NCI-H2081 treated with DMSO at 0.1 percent for 48 hours (cell line): ENCODE measurements at places on chromosomes 3 and 15.

GRCh38 chr3:20573175-20573574 is 387.2 kb upstream of the SGO1 start:
- DNase-seq = no peak

GRCh38 chr15:52797625-52798501 is 7.7 kb upstream of the ONECUT1 start:
- no peak for DNase-seq

DNA sequence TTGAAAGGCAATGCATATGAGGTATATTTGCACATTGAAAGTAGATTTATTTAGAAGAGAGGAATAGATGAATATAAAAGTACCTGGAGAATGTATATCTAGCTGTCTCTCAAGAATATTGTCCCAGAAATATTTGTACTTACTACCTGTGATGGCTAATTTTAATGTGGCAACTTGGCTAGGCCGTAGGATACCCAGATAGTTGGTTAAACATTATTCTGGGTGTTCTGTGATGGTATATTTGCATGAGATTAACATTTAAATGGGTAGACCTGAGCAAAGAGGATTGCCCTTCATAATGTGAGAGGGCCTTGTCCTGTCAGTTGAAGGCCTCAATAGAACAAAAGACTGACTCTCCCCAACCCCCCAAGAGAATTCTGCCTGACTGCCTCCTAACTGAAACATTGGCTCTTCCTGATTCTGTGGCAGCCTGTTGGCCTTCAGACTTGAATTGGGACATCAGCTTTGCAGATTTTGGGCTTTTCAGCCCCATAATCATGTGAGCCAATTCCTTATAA is 69.4 kb upstream of the FILIP1L start:
- no peak for DNase-seq

GRCh38 chr15:66144978-66145725 is 108.4 kb downstream of the MEGF11 start:
- DNase-seq = no peak

- peak; percentile 69 for DNase-seq
These were observed 30.5 kb downstream of the RFTN1 start for GRCh38 chr3:16482770-16483531.

GRCh38 chr15:31477851-31478701 is 151.4 kb downstream of the KLF13 start:
- no peak for DNase-seq

DNA sequence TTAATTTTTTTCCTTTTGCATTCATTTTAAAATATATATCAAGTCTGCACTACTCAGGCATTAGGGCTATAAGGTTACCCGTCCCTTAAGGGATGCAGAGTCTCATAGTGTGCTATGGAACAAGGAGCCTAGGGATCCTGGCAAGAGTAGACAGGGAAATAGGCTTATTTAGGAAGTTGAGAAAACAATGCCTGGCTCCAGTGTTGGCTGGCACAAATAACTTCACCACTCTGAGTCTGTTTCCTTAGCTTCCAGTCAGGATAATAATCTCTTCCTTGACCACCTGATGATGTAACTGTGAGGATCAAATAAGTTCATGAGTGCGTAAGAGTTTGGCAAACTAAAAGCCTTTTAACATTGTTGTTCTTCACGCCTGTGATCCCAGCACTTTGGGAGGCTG is 540.8 kb upstream of the IL12A start:
- DNase-seq = no peak

- DNase-seq = no peak
These were observed 23.7 kb downstream of the ALPK3 start for GRCh38 chr15:84840741-84841429.

- DNase-seq = no peak
These were observed 183.6 kb upstream of the PROK2 start for GRCh38 chr3:71968544-71968943.

GRCh38 chr15:40092979-40093869 is 15.5 kb downstream of the BMF start:
- no peak for DNase-seq

DNA sequence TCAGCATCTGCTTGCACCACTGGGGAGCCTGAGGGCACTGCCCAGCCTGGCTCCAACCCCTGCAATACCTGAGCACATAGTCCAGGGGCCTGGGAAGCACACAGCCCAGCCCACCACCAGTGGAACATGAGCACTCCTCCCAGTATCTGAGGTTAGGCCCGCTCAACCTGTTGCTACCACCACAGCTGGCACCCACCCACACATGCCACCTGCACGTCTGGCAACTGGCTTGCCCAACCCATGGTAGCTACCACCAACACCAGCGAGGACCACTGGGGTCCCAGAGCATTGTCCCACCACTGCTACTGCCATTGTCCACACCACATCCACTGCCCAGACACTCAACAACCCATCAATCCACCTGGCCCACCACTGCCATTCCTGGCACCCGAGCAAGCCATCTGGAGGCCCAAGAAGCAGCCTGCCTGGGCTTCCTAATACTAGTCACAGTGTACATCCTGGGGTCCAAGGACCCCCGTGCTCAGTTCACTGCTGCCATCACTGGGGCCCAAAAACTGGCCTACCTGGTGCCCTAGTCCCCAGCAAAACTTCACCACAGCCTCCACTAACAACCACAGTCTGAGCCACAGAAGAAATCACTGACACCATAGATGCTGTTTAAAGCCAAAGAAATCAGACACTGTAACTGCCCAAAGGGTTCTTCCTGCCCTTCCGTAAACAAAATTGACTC is 62.1 kb upstream of the TBC1D23 start:
- DNase-seq = no peak

GRCh38 chr3:57889807-57890206 is 118.4 kb upstream of the FLNB start:
- DNase-seq = no peak

DNA sequence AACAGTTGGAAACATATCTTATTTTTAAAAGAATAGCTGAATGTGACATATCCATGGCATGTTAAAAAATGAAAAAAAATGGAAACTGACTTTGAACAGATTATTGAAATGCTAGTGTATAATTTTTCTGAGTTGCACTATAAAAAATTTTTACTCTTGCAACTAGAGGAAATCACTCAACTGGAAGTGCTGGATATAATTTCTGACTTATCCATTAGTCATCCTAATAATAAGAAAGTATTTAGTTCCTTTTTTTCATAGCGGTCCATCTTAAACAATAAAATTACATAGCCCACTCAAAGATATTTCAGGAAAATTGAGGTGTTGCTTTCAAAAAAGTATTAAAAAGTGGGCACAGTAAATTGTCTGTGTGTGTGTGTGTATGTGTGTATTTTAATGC is 80.7 kb downstream of the MBNL1 start:
- DNase-seq = no peak

DNA sequence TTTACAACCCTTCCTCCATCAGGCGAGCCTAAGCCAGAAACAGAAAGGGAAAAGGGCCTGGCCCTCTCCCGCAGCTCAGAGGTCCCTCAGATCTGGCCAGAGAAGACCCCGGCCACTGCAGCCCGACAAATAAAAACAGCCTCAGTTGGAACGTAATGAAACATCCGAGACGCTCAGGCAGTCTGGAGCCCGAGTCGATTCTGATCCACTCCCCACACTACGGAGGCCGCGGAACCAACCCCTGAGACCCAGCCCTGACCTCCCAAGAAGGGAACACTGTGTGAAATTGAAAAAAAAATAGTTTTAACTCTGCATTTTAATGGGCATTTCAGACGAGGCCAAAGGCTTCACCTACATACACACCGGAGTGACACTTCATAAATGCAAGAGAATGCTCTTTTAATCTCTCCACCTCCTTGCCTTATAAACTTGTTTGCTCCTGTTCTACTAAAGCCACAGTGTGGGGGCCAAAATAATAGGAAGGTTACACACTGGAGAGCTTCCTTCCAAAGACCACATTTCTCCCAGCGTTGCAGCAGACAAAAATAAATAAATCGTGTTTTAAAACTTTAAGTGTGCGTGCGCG is 3.7 kb downstream of the MEIS2 start:
- DNase-seq = no peak

- DNase-seq = no peak
These were observed 77.8 kb downstream of the PDZRN3 start for GRCh38 chr3:73546961-73547360.

DNA sequence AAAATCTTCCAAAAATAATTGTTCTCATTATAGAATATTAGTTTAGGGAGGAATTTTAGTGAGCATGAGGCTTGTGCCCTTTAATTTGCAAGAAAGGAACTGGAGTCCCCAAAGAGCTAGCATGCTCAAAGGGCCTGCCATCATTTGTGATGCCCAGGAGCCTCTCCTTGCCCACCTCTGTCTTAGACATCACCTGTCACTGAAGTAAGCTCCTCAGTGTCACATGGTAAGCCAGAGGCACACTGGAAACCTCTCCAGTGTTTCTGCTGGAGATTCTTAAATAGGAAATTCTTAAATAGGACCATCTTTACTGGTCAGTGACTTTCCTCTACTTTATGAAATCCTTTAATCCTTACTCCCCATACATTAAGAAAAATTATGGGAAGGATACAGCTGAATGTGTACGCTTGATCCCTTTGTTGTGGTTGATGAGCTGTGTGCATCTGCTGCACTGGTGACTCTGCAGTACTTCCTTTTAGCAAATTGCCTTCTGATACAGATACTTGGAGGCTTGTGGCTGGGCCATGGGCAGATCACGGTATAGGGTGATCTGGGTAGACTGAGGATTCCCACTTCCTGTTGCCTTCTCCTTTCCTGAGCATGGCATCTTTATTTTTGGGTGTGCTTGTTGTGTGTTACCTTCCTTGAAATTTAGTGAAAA is 197.4 kb downstream of the KLHL25 start:
- DNase-seq = no peak

- DNase-seq = no peak
These were observed 491.7 kb upstream of the RASGRP1 start for GRCh38 chr15:39056357-39056756.

- DNase-seq = peak; percentile 64
These were observed 976 bp downstream of the DIS3L start for GRCh38 chr15:66294157-66294931.

- no peak for DNase-seq
These were observed 9.0 kb downstream of the ZIC4 start for GRCh38 chr3:147397155-147397874.

- DNase-seq = no peak
These were observed 58.1 kb upstream of the P3H2 start for GRCh38 chr3:190178779-190179178.

- no peak for DNase-seq
These were observed 81.5 kb downstream of the PPM1L start for GRCh38 chr3:160837394-160837980.
